Activated CD8-positive, alpha-beta memory T cell treated with anti-CD3 and anti-CD28 coated beads for 1 hour (primary cell): ENCODE measurements at places on chromosomes 2 and 18.
A peak's percentile ranks its signal among the peaks of the same experiment; 100 is the strongest.

DNA sequence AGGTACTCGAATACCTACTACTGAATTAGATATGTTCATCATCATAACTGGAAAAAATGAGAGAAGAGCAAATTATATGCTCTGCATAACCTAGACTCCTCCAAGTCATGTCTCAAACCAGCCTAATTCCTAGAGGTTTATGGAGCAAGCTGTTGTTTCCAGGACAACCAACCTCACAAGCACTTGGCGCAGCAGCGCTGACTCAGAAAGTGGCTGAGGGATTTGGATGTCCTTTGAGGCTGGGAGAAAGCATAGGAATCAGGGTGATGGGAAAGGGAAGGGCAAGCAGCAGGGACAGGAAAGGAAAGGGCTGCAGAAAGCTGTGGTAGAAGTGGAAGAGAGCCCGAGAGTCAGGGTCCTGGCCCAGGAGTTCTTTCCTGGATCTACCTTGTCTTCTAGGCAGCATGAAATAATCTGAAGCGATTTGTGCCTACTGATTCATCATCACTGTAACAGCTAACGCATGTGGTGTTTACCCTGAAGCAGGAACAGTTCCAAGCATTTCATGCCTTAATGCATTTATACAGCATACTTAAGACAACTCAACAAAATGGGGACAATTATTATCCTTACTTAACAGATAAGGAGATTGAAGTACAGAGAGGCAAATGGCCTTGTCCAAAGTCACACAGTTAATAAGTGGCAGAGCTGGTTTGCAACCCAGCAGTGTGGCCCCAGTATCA, 3.7 kb downstream of the PLEK start:
- DNase-seq = no peak

DNA sequence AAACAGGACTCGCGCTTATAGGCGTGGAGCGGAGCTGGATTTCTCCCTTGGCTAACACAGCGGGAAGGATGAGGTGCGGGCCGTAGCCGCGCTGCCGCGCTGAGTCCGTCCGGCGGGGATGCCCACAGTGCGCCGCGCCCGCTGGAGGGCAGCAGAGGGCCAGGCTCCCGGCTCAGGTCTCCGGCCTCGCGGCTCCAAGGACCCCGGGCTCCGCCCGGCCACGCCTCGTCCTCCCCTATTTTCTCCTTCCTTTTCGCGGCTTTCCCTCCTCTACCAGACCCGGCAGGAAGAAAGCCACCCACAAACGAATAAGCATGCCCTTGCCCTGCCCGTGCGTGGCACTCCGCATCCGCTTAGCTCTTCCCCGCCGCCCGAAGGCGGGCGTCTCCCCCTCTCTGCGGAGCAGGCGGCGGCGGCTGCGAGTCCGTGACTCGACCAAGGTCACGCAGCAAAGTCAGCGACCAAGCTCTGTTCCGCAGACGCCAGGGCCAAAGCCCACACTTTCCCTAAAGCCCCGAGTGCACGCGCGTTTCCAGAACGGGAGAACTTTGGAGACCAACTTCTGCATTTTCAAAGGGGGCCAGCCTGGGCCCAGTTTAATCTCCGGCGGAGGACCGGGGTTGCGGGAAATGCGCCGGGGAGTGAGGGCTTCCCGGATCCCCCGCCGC, 48.5 kb downstream of the KCNIP3 start:
- peak; percentile 44 for DNase-seq

DNA sequence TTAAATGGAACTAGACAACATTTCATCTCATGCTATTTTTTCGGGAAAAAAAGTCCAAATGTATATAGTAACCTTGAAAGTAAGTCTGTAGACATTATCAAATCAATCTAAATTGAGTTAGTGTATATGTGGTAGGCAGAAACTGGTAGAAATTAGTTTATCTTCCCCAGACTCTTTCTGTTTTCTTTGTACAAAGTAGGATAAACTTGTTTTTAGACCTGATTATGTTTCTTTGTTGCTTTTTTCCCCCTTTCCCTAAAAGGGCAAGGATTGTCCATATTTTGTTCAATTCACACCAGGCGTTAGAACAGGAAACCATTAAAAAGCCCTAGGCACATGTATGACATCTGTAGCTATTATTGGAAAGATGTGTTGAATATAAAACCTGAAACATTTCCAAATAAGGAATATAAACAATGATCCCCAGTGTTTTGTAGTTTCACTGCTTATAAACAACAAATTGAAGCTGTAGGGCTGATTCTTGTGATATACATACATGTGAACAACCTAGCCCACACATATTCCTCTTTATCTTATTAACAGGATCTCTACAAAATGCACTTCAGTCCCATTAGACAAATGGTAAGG, 528.3 kb downstream of the PARD3B start:
- DNase-seq = no peak

DNA sequence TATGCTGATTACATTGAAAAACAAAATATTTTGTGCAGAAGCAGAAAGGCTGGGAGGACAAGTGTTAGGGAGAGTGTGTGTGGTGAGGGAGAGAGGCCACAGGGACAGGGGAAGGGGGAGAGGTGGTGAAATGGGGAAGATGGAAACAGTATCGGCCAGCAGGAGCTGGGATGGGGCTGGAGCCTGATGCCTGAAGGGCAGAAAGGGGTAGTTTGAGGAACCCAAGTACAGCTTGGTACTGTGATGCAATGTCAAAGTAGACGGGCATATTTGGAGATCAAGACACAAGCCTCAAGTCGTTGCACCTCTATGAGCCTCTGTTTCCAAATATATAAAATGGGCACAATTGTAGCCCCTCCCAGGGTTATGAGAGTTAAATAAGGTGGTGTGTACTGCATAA, 152.1 kb downstream of the LPIN1 start:
- DNase-seq = no peak

- DNase-seq = no peak
Measured at GRCh38 chr18:36349552-36349951, 52.0 kb downstream of the FHOD3 start.

GRCh38 chr2:209685963-209686362, 85.7 kb upstream of the UNC80 start:
- DNase-seq = no peak

DNA sequence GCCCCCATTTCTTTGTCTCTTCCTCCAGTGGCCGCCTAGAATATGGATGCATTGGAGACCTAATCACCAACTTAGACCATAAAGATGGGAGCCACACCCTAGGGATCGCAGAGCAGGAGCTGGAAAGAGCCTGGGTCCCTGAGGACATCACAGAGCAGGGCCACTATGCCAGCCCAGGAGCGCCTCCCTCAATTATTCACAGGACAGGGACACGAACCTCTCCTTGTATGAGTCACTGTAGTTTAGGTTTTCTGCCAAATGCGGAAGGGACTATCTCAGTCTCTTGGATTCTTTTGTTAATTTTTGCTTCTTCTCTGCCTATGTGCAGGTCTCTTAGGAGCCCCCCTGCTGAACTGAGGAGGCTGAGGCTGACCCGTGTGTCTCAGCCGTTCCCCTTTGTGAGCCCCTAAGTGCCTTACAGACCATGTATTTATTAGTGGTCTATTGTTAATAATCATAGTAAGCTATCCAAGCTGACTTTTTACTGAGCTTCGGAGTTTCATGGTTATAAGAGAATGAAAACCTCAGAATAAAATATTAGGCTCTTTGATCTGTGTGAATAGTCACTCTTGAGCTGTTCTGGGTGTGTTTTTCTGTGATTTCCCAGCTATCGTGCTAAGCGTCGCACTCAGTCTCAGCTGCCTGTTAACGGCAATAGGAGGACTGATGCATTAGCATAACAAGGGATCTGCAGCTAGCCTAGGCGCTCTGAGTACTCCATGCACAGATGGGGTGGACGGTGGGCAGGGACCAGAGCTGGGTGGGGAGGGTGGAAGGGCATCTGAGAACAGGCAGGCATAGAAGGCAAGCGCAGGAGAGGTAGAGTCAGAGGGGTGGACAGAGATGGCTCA, 12.7 kb upstream of the PTPN4 start:
- no peak for DNase-seq

DNA sequence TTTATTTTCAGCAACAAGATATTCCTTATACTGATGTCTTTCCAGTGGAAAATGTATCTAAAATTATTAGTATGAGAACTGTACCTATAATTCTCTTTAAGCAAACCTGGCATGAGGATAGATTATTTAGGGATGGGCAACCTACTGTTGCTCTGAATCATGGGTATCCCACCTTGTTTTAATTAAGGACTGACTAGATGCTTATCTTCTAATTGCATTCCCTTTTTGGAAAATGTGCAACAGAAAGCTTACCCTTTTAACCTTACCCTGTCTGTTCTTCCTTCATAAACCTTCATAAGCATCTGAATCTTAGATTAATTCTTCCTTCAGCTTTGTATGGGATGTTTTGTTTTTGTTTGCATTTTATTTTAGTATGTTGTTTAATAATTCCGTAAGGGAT, 110.3 kb downstream of the TAF4B start:
- no peak for DNase-seq

DNA sequence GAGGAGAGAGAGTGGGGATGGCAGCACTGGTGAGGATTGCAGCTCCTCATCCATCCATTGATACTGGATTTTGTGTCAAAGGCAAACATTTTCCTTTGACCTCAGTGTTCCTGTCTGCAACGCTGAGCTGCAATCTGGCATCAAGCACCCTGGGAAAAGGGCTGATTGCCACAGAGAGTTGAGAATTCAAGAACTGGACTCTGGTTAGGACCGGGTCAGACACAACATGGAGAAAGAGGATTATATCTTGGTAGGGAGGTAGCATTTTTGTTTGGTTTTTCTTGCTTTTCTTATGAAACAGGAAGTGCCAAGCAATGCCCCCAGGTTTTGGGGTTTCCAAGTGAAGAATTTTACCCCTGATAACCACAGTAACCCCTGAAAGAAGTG, 81.9 kb upstream of the PKDCC start:
- no peak for DNase-seq

DNA sequence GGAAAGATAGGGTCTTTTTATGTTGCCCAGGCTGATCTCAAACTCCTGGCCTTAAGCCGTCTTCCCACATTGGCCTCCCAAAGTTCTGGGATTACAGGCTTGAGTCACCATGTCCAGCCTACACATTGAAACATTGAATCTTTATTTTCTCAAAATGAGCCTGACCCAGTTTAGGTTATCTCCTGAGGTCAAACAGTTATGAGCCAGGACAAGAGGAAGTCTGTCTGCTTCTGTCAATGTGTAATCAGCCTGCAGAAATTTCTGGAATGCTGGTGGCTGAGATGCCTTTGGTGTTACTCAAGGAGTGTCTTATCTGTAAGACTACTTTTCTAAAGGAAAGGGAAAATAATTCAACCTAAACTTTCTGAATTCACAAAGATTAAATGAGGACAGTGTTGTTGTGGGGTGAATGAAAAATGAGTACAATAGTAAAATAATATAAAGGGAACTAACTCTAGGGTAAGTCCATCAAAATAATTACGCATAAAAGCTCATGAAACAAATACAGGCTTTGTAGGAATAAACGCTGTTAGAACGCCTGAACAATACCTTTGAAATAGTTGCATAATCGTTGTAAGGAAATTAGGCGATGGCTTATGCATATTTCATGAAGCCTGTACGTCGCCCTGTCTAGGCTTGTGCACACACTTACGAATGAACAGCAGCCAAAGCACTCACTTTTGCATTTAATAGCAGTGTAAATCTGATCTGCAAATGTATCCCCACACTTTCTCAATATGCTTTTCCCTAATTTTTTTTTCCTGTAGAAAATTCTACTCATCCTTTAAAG, 260.8 kb downstream of the RDH14 start:
- DNase-seq = no peak

- no peak for DNase-seq
Measured at GRCh38 chr18:7618891-7619442, 51.9 kb downstream of the PTPRM start.

DNA sequence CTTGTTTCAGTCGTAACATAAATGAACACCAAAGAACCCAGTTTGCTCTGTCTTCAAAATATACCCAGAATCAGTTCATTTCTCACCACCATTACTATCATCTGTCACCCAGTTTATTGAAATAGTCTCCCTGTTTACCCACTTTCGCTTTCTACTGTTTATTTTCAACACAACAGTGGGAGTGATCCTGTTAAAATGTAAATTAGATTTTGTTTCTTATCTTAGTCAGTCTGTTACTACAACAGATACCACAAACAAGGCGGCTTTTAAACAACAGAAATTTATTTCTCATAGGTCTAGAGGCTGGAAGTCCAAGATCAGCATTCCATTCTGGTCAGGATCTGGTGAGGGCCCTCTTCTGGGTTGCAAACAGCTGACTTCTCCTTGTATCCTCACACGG, 74.8 kb downstream of the ARHGAP15 start:
- no peak for DNase-seq

- DNase-seq = no peak
Measured at GRCh38 chr18:46950064-46950656, 32.8 kb downstream of the KATNAL2 start.

DNA sequence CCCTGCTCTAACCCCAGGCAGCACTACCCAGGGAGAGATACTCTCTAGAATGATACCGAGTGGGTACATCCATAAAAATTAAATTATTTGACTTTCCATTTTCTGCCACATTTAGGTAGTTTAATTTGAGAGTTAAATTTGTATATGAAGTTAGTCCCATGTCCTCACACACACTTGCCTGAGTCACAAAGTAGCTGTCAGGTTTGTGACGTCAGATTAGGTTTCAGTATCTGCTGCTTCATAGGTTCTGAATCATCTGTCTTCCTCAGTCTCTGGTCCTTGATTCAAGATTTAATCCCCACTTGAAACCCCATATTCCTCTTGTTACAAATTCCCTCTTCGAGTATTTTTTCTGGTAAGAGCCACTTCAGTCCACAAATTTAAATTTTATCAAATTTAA, 738.6 kb upstream of the FAM98A start:
- no peak for DNase-seq

- no peak for DNase-seq
Measured at GRCh38 chr18:998936-999335, 94.3 kb downstream of the ADCYAP1 start.

GRCh38 chr18:43620936-43621335, 343.6 kb upstream of the SYT4 start:
- no peak for DNase-seq

GRCh38 chr2:218381916-218382366, at the start of gene SLC11A1:
TSS of gene SLC11A1 (plus strand) at chr2:218382273. CDS start at chr2:218382369, 96 bp downstream.
- DNase-seq = no peak

DNA sequence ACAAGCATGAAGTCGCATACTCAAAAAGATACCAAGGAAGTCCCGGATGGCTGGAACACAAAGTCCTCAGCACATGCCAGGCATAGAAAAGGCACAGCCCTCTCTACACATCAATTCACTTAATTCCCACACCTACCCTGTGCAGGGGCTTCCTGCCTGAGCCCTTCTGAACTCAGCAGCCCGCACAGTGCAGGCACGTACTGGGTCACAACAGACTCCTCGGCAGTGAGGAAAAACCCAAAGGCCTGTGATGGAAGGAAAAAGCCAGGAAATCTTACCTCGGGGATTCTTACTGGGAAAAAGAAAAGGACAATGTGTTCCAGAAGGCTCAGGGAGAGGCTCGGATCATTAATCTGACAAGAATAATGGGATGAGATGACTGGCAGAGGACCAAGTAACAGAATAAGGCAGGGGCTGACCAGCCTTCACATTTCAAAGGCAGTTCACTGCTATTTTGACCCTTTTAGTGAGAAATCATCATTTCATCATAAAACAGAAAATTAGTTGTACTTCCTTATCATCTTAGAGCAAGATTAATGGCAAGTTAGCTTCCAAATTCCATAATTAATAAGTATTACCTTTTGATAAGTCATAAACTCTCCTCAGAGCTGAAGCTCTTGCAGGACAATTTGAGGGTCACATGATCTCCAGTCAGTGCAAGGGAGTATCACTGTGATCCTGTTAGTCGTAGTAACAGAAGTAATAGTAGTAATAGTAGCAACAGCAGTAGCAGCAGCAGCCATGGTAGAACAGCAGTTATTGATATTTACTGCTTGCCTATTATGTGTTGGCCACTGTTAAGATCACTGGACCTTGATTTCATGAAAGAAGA, 87.4 kb downstream of the STK39 start:
- DNase-seq = no peak

- DNase-seq = no peak
Measured at GRCh38 chr2:239956818-239957261, 68.3 kb downstream of the NDUFA10 start.
